GM12864 (cell line): ENCODE measurements at places on chromosomes 5 and 9.

DNA sequence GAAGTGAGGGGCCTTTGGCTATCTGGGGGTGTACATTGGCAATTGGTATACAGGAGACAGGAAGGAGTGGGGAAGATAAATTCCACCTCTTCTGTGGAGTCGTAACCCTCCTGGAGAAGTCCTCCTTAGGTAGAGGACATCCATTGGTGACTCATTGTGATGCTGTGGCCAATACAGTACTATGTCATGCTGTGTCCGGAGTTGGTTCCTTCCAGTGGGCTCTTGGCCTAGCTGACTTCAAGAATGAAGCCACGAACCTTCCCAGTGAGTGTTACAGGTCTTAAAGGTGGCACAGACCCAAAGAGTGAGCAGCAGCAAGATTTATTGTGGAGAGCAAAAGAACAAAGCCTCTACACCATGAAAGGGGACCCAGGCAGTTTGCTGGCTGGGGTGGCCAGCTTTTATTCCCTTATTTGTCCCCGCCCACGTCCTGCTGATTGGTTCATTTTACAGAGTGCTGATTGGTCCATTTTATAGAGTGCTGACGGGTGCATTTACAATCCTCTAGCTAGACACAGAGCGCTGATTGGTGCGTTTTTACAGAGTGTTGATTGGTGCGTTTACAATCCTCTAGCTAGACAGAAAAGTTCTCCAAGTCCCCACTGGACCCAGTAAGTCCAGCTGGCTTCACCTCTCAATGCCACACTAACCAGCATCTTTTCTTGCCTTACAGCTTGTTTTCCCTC lies 37.3 kb upstream of the FBP1 start:
- no peak for DNase-seq

GRCh38 chr5:150410524-150411244 lies 2.0 kb downstream of the CD74 start:
- DNase-seq, result peak; percentile 64

GRCh38 chr5:761854-762710 lies 22.4 kb downstream of the ZDHHC11B start:
- DNase-seq, result no peak

DNA sequence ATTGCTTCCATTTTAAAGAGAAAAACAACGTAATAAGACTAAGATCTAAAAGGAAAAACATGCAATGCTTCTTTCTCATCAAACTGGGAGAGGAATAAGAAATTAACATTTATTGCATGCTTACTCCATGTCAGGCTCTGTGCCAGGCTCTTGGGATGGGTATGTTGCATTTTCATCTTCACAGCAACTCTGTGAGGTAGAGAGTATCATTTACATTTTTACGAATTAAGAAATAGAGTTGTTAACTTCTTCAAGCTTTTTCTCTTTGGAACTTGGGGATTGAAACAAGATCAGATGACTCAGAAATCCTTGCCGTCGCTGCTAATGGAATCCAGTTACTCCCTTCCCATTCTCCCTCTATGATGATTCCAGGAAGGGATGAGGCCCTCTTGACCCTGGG lies 39.5 kb downstream of the PDE8B start:
- no peak for DNase-seq
